ENCODE measurements at places on chromosomes 3 and 15.

GRCh38 chr3:155325263-155325835 is 31.9 kb upstream of the STRIT1 start:
- DNase-seq = no peak

DNA sequence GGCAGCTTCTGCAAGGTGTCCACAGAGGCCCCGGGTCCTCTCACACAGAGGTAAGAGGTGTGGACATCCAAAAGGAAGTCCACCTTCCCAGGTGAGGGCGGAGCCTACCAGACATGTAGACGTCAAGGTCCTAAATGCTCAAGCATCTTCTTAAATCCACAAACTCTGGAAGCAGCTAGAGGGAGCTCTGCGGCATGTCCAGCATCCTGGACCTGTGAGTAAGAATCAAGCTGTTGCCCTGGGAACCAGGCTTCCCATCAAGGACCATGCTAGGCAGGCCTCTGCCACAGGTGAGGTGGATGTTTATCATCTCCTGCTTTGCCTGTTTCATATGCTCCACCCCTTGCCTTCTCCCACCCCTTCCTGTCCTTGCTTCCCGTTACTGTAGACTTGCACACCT is 368.2 kb downstream of the GABRG3 start:
- DNase-seq = no peak

DNA sequence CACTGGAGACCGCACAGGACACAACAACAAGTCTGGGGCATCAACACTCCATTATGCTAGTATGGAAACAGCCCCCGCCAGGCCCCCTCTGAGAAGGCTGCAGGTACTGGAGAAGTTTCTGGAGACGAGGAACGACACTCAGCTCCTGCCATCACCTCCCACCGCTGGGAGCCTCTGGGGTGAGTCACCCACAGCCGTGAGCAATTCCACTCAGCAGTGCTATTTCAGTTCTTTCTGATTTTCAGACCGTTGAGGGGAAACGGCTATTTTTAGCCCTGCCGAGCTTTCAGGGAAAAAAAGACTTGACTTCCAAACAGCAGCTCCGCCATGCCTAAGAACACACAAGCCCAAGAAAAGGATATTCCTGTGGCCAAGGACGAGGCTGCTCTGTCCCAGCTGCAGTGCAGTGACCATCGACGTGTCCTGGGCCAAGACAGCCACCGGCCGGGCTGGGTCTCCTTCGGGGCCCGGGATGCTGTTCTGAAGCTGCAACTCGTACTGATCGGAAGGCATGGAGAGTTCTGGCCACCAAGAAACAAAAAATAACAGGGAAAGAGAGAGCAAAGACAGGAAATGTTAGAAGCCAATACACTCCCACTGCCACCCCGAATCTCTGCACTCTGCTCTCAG is 40.8 kb downstream of the NUP210 start:
- DNase-seq = peak; percentile 89

DNA sequence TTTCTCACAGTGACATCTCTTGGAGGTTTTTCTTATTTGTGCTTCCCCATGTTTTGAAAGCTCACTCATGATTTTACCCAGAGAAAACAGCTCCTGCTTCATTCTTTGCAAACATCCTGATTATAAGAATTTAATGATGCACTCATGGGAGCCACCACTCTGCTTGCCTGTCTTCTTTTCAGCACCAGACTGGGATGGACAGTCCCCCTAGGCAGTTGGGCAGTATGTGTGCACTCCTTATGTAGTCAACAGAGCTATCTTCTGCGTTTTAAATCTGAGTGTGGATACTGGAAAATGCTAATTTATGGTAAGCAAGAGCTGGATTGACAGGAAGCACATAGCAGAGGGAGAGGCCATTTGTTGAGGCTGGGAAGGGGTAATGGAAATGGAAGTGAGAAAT is 276.1 kb downstream of the AGBL1 start:
- no peak for DNase-seq

DNA sequence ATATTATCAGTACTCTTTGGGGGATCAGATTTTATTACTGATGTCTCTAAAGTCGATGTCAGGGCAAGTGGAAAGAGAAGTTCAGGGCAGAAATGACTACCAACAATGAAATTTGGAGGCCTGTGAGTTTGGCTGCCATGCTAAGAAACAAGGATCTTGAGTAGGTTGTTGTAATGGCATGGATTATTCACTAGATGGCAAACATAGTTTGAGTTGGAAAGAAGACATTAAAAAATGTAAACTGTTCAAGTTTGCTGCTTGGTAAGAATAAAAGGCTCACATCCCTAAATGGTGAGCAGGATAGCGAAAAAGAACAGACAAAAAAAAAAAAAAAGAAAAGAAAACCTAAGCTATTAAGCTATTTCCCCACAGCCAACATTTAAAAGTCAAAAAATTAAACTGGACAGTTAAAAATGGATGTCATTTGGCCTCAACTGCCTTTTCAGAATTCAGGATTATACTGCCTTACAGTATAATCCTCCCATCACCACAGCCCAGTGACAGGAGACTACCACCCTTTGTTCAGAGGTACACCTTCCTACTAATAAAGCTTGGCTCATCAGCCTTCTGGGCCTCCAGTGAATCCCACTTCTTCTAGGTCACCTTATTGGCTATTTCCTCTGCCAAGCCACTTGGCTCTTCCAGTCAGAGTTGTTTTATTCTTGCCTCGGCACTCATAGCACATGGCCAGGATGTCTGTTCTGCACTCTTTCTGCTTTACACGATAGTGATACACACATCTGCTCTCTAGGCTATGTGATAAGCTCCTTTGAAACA is 163.7 kb downstream of the PLD1 start:
- peak; percentile 63 for DNase-seq

DNA sequence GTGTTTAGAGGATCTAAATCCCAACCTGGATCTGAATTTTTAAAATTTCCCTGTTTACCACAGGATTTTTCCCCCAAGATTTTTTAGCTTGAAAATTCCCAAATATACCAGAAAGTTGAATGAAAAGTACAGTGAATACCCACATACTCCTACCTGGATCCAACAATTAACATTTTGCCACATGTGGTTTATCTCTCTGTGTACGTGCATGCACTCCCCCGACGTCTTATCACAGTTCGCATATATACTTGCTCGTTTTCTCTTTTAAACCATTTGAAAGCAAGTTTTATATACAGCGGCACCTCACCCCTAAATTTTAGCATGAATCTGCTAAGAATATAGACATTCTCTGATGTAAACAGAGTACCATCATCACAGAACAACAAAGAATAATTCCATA is 165.3 kb downstream of the ATG7 start:
- no peak for DNase-seq

- no peak for DNase-seq
Observed at GRCh38 chr3:133394561-133395311, 5.1 kb upstream of the BFSP2 start.

DNA sequence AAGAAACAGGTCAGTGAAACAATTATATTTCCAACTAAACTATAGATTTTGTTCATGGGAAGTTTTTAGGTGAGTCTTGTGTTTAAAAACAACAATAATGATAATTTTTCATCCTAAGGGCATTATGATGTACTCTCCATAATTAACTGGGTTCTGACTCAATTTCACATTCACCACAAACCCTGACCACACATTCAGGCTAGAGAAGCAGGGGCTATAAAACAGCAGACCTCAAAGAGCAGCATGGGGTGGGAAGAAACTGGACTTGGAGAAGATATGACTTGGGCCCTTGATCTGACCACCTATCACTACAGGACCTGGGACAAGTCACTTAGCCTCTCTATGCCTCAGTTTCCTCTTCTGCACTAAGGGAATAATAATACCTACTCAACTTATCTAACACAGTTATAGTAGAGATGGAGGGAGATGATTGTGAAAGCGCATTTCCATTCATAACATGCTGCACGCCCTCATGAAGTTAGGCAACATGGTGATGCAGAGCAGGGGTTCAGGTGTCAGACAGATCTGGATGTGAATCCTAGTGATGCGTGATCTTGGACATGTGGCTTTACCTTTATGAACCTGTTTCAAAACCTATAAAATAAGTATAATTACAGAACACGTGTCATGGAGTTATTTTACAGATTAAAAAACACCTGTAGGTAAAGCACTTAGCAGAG is 63.0 kb upstream of the ACP3 start:
- DNase-seq = no peak

GRCh38 chr3:99211309-99211708 is 309.8 kb upstream of the DCBLD2 start:
- DNase-seq = no peak

DNA sequence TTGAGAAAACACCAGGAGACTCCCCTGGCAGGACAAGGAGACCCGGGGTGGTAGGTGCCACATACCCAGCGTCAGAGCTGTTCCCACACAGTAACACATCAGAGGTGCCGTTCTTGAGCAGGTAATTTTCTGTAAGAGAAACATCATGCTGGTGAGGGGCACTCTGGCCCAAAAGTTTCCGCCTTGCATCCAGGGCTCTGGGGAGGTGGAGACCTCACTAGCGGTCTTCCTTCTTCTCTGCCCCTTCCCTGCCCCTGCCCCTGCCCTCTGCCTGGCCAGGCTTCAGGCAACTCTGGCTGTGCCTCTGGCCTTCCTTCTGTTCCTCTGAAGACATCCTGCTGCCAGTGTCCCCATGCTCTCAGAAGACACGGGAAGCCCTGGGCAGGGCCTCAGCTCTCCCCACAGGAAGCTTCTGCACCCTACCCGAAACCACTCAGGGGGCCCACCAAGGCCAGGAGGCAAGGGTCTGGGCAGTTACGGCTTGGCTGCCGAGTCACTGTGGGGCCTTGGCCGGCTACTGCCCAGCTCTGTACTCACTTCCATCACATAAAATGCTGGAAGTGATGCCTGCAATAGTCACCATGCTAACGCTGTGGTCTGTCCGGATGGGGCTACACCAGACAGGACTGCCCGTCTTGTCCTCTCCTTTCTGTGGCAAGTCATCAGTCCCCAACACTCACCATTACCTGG is 41.3 kb downstream of the SCN5A start:
- no peak for DNase-seq
